ENCODE measurements at places on chromosomes 5 and 9.

GRCh38 chr5:127988146-127988760, 95.3 kb upstream of the SLC12A2 start:
- DNase-seq: no peak

- no peak for DNase-seq
Observed at GRCh38 chr5:58069846-58070245, 390.0 kb downstream of the PLK2 start.

DNA sequence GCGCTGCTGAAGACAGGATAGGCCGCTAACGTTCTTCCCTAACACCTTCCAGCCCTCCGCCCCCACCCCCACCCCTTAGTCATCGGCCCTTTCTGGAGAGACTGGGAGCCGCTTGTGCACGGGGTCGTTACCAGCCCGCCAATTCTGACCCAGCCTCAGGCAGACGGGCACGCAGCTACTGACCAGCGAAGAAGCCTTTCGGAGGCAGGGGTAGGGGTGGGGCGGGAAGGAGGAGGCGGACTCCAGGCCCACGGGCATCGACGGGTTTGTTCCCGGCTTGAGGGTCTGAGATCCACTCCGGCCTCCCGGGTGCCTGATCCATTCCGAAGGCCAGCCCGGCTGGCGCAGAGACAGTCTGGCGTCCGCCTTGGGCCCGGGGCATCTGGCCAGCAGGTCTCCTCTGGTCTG, 729 bp upstream of the HAND1 start:
- DNase-seq: no peak

GRCh38 chr5:106827061-106827460, 843.7 kb downstream of the EFNA5 start:
- DNase-seq: no peak

DNA sequence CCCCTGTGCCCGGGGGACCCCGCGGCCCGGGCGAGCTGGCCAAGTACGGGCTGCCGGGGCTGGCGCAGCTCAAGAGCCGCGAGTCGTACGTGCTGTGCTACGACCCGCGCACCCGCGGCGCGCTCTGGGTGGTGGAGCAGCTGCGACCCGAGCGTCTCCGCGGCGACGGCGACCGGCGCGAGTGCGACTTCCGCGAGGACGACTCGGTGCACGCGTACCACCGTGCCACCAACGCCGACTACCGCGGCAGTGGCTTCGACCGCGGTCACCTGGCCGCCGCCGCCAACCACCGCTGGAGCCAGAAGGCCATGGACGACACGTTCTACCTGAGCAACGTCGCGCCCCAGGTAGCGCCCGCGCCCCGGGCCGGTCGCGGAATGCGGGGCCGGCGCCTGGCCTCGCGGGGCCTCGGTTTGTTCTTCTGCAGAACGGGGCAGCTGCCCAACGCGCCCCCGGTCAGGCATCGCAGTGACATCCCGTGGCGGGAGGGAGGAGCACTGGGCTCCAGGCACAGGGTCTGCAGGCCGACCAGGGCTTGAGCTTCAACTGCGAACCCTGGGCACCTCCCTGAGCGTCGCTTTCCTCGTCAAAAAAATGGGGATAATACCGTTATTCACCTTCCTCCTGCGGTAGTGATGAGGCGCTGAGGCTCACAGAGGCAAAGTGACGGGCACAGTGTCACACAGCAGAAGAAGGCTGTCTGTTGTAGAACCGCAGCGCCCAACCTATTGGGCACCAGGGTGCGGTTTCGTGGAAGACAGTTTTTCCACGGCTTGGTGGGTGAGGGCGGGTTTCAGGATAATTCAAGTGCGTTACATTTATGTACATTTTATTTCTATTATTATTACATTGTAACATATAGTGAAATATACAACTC, 777 bp downstream of the ENDOG start:
- DNase-seq: peak; percentile 39

DNA sequence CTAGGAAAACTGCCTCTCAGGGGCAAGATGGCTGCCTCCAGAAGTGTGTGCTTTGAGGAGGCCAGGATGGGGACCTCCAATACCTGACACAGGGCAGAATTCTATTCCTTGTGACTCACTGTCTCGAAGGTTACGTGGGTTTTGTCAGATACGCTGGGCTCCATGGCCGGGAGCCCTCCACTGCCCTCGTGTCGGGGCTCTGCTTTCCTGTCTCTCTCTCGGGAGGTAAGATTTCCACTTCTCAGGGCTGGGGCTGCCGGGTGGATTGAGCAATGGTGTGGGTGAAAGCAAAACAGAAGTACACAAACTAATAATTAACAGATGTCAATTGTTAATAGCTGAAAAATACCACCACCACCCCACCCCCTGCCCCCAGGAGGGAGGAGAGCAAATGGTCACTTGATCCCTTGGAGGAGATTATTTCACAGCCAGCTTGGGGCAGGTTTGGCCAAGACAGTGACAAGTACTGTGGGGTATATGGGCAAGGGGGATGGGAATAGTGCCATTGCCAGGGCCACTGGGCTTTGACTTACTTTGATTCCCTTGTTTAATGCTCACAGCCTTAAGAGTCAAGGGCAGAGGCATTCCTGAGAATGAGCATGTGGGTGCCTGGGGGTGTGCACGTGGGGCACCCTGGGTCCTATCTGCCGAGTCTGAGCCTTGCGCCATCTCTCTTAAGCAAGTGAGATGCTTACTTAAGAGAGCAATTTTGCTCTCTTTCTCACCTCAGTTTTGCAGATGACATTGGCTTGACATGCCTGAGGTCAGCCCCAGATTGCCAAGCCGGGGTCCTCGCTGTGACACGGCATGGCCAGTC, 28.8 kb upstream of the DAB2IP start:
- DNase-seq: no peak

- peak; percentile 51 for DNase-seq
Observed at GRCh38 chr5:123696921-123697341, 185.0 kb downstream of the CSNK1G3 start.

GRCh38 chr5:572398-573019, 39.6 kb upstream of the CEP72 start:
- no peak for DNase-seq

DNA sequence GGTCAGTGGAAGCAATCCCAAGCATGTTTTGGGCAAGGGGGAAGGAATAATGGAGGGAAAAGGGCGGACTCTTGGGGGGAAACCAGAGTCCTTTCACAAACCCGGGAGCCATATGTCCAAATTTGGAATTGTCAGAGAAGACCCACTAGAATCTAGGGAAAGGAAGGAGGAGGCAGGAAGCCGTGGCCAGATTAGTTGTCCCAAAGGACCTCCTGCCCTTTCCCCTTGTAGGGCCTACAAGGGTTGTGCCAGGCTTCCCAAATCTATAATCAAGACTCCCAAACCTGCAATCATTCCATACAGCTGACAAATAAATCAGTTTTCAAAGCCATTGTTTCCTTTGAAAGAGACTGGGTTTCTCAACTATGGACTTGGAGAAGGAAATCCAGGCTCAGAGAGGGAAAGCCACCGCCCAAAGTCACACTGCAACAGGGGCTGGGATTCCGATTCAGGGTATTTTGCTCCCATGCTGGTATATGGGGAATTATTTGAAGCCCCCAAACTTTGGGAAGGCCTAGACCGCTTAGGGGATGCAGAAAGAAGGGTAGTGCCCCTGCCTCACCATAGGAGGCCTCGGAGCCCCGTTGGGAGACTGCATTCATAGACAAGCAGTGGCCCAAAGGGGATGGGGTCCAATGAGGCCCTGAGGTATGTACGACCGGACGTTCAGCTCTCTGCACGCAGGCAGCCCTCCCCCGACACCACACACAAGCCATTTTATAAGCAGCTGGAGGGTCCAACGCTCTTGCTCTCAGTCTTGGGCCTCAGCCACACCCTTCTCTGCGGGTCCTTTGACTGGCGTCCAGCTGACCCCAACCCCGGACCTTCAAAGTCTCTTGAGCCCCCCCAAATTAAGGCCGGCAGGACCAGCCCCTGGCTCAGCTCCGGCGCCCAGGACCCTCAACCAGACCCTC, 815 bp downstream of the ANXA6 start:
- DNase-seq: no peak

DNA sequence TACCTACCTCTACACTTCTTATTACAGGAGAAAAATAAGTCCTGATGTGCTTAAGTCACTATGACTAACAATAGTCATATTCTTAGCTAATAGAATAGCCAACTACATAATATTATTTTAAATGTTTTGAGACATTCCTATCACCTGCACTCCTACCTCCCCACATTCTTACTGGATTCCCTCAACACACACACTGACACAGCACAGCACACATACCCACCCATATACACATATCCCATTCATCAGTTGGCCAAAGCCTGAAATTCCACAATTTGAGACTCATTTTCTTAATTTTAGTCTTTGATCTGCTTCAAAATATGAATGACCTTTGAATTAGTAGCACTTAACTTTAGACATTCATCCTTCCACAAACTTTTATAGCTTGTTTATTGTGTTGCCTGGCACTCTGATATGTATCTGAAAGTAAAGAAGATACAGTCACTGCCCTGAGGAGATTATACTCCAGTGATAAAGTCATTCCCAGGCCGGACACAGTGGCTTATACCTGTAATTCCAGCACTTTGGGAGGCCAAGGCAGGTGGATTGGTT, 168.3 kb upstream of the RASA1 start:
- no peak for DNase-seq

DNA sequence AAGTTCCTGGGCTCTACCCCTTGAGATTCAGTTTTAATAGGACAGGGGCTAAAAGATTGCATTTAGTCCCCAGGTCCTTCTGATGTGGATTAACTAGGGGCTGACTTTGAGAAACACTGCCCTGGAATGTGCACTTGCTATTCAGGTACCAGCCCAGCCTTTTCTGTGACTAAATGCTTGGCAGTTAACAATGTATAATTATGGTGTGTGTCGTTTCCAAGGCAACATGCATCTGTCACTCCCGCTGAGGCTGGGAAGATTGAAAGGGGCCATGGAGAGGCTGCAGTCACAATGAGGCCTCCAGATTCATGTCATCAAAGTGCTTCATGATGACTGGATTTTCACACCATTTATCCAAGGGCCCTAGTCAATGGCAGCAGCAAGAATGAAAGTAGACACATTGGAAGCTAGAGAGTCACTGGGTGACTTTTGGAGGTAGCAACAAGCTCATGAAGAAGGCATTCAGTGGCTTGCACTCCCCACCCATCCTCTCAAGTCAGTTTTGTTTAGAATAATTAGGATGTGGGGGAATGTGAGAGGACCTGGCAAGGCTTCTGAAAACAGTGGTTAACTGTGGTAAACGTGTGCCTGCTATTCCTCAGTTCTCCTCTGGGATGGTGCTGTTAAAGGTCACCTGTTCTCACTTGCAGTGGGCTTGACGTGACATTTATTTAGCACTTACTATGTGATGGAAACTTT, 28.3 kb downstream of the RAI14 start:
- no peak for DNase-seq

- no peak for DNase-seq
Observed at GRCh38 chr5:100600298-100600994, 65.3 kb downstream of the FAM174A start.

GRCh38 chr9:96302021-96302420, at the start of gene HSD17B3:
HSD17B3 (minus strand) TSS chr9:96302176; CDS start chr9:96302104, 72 bp downstream.
- no peak for DNase-seq

- DNase-seq: no peak
Observed at GRCh38 chr5:98957307-98957706, 28.5 kb upstream of the CHD1 start.

DNA sequence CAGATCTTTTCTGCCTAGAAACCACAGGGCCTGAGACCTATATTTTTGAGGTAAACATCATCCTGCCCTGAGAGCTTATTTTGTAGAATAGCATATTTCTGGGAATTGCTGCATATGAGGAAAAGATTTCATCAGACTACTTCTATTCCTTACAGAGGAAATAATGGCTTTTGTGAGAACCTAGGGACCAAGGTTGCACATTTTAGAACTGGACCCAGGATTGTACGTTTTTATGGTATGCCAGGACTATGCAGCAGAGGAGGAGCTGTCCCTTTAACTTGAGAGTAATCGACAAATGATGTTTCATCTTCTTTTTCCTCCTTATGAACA, 2.2 kb upstream of the ALDH1A1 start:
- DNase-seq: no peak

DNA sequence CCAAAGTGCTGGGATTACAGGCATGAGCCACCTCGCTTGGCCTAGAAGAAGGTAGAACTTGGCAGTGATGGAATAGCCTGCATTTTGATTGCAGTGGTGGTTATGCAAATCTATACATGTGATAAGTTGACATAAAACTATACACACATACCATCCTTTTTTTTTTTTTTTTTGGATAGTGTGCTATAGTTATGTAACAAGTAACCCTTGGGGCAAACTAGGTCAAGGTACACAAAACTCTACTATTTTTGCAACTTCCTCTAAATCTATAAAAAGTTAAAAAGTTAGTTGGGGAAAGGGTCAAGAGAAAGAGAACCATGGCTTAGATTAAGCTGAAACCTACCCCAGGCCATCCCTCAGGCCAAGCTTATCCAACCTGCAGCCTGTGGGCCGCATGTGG, 11.1 kb downstream of the TRIM14 start:
- DNase-seq: no peak

DNA sequence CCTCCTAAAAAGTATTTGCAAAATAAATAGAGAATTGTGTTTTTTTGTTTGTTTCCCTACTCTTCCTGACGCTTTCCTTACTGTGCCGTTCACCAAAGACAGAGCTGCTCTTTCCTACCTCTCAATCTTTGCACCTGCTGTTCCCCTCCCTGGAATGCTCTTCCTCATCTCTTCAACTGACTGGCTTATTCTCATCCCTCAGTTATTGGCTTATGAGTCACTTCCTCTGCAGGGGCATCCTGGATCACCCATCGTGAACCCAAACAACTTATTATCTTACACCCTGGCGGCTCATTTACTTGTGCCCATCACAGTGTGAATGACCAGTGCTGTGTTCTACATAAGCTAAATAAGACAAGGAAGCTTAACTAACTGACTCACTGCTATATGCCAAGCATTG, 36.1 kb upstream of the CCNG1 start:
- no peak for DNase-seq

DNA sequence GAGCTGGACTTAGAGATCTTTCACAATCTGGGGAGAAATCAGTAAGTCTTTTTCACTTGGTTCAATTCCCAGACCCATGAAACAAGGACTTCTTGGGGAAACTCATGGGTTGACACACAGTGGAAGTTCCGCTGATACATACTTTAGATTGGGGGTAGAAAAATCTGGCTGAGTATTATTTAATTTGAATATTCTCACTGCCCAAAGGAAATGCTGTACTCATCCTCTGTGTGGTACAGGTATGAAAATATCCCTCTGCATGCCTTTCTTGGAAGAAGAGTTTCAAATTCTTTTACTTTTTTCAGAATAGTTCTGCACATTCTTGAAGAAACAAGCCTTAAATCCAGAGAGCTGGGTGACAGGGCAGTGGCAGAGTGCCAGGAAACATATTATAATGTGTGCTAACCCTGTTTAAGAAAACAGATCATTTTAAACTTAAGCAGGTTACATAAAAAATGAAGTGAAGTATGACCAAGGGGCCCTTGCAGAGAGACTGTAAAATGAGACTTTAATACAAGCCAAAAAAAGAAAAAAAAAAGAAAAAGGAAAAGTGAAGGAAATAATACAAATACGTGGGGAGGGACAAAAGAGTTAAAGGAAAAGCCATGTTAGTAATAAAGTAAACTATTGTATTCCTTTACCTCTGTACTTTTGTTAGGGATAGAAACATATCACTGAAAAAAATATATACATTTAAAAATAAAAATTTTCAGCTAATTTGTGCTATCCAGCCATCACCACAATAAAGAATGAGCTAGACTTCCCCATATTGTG, 173.4 kb upstream of the NR3C1 start:
- no peak for DNase-seq
